ENCODE measurements at places on chromosomes 3 and 15. TPM values are rescaled to one million over a fixed set of nuclear protein-coding genes. Genes with fewer than 3 reads are reported as not detected.

DNA sequence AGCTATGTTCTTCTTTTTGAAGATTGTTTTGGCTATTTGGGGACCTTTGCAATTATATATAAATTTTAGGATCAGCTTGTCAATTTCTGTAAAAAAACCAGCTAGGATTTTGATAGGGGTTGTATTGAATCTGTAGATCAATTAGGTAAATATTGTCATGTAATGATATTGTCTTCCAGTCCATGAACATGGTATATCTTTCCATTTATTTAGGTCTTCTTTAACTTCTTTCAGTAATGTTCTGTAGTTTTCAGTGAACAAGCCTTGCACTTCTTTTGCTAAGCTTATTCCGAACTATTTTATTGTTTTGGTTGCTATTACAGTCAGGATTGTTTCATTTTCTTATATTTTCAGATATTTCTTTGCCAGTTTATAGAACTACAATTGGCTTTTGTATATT is 175.8 kb upstream of the RARB start:
- no peak for DNase-seq
- no peak overlapping the region for H3K4me3 ChIP-seq
- no peaks in the 10 kb centered on the region for H3K27me3 ChIP-seq
- no peaks in the 10 kb centered on the region for H3K4me1 ChIP-seq

The EDC3 gene
- 61.4 TPM for total RNA-seq

DNA sequence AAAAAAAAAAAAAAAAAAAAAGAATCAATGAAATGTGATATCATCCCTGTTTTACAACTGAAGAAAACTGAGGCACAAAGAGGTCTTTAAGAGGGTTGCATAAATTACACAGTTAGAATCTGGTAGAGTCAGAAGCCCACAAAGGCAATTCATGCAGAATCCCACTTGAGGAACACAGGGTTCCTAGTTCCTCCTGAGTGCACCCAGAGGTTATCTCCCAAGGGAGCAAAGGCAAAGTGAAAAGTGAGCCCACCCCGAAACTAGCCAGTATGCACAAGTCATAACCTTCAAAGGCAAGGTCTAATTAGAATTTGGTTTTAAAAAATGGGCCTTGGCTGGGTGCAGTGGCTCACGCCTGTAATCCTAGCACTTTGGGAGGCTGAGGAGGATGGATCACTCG is 37.8 kb downstream of the AP3S2 start:
- peaks cover 17% of the 10 kb centered on the region for H3K36me3 ChIP-seq
- H3K4me3 ChIP-seq, result no peak overlapping the region
- peaks cover 22% of the 10 kb centered on the region for H3K4me1 ChIP-seq
- no peak for DNase-seq
- no peaks in the 10 kb centered on the region for H3K27me3 ChIP-seq

- DNase-seq, result no peak
- H3K27me3 ChIP-seq, result peaks cover 13% of the 10 kb centered on the region
- H3K4me1 ChIP-seq, result no peaks in the 10 kb centered on the region
- H3K36me3 ChIP-seq, result no peaks in the 10 kb centered on the region
These were observed 442.0 kb downstream of the MAGI1 start for GRCh38 chr3:65596571-65597225.

The UQCC5 gene
- 14.1 TPM for total RNA-seq

DNA sequence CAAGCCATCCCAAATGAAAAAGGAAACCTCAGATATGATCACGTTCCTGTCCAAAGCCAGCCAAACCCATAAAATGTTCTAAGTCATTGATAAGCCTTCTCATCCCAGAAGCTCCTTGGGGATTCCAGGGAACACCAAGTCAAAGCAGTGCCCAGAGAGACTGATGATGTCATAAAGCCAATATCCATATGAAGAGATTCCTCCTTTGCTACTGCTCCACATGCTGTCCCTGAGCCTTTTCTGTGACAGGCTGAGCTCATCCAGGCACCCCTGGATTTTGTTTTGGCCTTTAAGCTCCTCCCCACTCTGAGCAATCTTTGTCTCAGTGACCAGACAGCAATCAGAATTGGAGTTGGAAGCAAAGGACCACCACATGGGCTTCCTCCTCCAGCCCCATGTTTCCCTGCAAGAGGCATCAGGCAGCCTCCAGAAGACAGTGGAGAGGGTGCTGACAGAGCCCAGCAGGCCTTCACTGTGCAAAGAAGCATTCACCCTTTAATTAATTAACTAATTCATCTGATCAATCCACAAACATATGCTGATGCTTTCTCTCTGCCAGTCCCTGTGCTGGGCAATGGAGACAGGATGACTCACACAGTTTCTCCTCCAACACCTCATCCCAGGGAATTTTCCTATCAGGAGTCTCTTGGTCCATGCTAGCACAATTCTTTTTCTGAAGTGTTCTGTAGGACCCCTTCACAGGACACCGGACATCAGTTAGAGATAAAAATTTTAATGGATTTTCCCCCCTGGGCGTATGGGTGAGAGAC is 25.0 kb downstream of the MEX3B start:
- no peak for DNase-seq
- no peak overlapping the region for H3K4me3 ChIP-seq
- H3K36me3 ChIP-seq, result no peaks in the 10 kb centered on the region

GRCh38 chr3:100289339-100289738 is 28.5 kb downstream of the TBC1D23 start:
- no peaks in the 10 kb centered on the region for H3K27me3 ChIP-seq
- no peaks in the 10 kb centered on the region for H3K4me1 ChIP-seq
- DNase-seq, result no peak
- no peak overlapping the region for H3K27ac ChIP-seq

GRCh38 chr3:195099951-195100785 is 170.8 kb downstream of the XXYLT1 start:
- H3K27me3 ChIP-seq, result no peaks in the 10 kb centered on the region
- no peaks in the 10 kb centered on the region for H3K36me3 ChIP-seq
- H3K4me1 ChIP-seq, result peaks cover 15% of the 10 kb centered on the region
- no peak overlapping the region for H3K4me3 ChIP-seq
- no peak for DNase-seq
